IMR-90 (cell line): ENCODE measurements at places on chromosomes 13 and 19. TPM values are rescaled to one million over a fixed set of nuclear protein-coding genes. Genes with fewer than 3 reads are reported as not detected.

GRCh38 chr13:73240193-73240592 lies 181.4 kb downstream of the KLF5 start:
- DNase-seq: no peak

DNA sequence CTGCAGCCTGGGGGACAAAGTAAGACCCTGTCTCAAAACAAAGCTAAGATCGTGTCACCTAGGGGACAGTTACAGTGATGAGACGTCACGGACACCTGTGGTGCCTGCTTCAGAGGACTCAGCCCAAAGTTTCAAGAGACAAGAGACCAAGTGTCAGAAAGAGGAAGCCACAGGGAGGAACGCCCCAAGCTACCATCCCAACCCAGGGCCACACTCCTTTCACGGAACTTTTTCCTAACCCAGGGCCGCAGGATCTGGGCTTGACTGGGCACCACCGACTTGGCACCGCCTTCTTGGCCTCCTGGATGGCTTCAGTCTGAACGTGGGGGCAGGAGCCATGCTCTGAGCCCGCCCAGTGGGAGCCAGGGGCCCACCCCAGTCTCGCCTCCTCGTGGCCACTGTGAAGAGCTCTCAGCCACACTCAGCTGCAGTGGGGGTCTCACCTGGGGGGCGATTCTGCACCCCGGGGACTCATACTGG lies 8.5 kb downstream of the MOB3A start:
- no peak for DNase-seq

- DNase-seq: peak; percentile 43
Measured at GRCh38 chr13:86870444-86870843, 800.7 kb upstream of the SLITRK5 start.

DNA sequence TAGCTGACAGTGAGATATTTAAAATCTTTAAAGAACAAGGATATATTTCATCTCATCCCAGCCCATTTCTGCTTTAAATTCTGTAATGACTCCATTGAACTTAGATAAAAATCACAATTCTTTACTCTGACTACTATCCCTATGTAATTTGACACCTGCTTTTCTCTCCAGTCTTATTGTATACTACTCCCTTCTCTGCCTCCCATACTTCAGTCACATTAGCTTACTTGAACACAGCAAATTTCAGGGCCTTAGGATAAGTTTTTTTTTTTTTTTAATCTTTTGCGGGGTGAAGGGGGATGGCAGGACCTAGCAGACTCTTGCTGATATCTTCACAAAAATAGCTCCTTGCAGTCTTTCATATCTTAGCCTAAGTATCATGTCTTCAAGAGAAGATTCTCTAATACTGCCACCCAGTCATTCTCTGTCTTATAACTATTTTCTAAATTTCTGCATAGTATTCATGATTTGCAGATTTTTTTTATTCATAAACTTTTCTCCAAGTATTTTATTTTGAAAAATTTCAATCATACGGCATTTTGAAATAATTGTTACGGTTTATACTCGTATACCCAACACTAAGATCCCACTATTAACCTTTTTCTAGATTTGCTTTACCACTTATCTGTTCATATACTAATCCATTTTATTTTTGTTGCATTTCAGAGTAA lies 151.4 kb downstream of the PCCA start:
- DNase-seq: peak; percentile 19

Gene FUT1
- under 0.01 and 0.18 TPM in 2 replicates for total RNA-seq

DNA sequence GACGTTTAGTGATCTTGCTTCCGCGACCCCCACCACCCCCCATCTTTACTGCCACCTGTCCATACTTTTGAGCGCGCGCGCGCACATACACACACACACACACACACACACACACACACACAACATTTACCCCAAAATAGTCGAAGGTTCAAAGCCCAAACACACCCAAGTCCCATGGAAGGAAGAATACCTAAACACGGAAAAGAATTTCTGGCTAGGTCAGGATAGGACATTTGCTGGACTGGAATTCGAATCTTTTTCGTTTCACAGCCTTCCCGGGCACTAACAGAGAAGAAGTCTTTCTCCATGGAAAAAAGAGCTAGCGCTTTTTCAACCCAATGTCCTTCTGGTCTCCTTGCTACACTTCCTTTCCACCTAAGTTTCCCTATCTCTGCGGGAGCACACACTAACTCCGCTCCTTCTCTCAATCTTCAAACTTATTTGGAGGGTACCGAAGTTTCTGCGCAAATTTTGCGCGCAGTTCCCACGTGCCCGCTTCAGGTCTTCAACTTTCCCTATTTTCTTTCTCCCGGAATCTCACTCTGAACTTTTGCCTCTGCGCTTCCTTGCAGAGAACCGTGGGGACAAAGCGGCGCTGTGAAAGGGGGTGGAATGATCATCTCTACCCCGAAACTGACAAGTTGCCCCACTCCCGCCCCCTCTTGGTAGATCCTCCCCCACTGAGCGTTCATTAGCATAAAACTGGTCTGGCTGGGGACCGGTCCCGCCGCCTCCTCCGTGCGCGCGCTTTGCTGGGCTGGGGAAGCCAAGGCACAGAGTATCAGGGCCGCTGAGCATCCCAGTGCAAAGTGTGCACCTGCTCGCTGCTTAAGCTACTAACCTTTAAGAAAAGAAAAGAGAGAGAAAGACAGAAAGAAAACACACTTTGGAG lies 2.7 kb downstream of the DACH1 start:
- DNase-seq: no peak

GRCh38 chr19:10981252-10981895 lies 20.5 kb downstream of the SMARCA4 start:
- DNase-seq: peak; percentile 73

- no peak for DNase-seq
Measured at GRCh38 chr19:18220632-18221275, 5.5 kb downstream of the PDE4C start.

Gene CERS1
- total RNA-seq: 0.56 and 0.90 TPM in 2 replicates

GRCh38 chr19:34880034-34880433 lies 46.7 kb upstream of the ZNF30 start:
- no peak for DNase-seq

DNA sequence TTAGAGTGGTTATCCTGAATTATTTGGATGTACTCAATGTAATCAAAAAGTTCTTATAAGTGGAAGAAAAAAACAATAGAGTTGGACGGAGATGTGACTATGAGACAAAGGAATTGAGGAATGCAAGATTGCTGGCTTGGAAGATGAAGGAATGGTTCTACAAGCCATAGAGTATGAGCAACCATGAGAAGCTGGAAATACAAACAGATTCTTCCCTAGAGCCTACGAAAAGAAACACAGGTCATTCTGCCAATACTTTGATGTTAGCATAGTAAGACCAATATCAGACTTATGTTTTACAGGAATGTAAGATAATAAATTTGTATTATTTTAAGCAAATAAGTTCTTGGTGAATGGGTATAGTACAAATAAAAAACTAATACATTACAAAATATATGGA lies 249.2 kb downstream of the DIAPH3 start:
- DNase-seq: peak; percentile 68

Gene LGI4
- not detected in 2 replicates for total RNA-seq

- no peak for DNase-seq
Measured at GRCh38 chr19:49355909-49356353, 6.3 kb downstream of the TEAD2 start.

GRCh38 chr13:99415014-99415650 lies 86.1 kb upstream of the TM9SF2 start:
- no peak for DNase-seq

DNA sequence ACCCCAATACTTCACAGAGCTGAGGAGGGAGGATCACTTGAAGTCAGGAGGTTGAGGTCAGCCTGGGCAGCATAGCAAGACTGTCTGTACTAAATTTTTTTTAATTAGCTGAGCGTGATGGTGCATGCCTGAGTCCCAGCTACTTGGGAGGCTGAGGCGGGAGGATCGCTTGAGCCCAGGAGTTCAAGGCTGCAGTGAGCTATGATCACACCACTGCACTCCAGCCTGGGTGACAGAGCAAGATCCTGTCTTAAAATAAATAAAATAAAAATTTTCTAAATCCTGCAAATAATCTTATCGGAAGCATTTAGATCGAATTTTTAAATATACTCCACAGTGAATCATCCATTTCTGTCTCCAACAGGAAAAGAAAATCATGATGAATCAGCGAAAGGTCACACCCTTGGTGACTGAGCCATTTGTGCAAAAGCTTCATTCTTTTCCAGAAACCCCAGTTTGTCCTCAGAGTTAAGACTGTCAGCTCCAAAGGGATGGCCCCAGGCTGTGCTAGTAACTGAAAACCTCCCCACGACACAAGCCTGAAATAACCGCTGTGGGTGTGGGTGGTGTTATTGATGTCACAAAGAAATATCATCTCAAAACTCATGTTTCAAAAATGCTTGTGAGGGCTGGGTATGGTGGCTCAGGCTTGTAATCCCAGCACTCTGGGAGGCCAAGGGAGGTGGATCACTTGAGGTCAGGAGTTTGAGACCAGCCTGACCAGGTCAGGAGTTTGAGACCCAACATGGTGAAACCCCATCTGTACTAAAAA lies 167.6 kb downstream of the PTPRS start:
- DNase-seq: peak; percentile 98

DNA sequence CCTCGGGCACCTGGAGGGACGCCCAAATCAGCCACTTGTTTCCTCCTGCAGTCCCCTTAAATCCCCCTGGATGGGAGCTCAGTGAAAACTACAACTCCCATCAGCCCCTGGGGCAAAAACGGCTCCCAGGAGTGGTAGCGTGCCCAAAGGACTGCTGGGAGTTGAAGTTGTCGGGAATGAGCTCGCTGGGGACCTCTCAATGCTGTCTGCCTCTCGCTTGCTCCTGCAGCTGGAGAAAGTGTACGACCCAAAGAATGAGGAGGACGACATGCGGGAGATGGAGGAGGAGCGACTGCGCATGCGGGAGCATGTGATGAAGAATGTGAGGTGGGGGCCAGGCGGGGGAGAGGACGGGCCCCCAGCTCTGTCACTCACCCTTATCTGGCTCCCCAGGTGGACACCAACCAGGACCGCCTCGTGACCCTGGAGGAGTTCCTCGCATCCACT lies 14.7 kb upstream of the DHDH start:
- no peak for DNase-seq
